Tibial nerve (tissue), 4 donors: ENCODE measurements at places on chromosomes 13 and 19. TPM values are rescaled to one million over a fixed set of nuclear protein-coding genes. Genes with fewer than 3 reads are reported as not detected.

GRIN2D gene
- 0.59 TPM for total RNA-seq

DNA sequence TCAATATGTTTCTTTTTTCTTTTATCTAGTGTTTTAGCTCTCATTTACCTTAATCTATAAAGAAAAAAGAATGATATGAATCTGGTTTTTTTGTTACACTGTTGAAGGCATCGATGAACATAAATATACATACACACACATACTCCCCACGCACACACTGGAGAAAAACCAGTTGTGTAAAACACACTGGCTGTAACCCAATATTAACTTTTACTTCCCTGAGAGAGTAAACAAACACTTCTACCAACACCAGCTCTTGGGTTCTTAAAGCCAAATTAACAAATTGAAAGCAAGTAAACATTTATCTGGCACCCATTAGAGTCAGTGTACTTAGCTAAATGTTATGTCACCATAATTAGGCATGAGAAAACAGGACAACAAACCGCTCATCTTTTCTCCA, 145.7 kb downstream of the ABCC4 start:
- H3K27ac ChIP-seq = no peak overlapping the region
- H3K4me1 ChIP-seq = no peaks in the 10 kb centered on the region
- H3K36me3 ChIP-seq = no peaks in the 10 kb centered on the region
- no peak overlapping the region for H3K4me3 ChIP-seq
- DNase-seq = no peak

DNA sequence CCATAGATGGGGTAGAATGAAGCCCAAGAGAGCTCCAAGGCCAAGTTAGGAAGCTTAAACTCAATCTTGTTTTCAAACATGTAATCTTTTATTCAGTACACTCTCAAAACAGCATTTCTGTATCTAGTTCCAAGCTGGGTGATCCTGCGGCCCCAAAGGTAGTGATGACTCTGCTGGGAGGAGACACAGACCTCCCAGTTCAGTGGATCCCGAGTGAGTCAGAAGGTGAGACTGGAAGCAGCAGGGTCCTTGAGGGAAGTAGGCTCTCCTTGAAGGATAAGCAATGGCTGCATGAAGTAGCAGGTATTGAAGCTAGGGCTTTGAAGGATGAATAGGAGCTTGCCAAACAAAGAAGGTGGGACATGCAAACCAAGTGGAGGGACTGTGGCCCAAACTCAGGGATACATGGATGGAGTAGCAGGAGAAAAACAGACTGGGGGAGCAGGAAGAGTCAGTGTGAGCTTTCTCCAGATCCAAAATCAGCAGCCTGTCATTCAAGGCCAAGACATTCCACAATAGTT, 9.6 kb downstream of the TINCR start:
- H3K4me1 ChIP-seq = no peaks in the 10 kb centered on the region
- no peak overlapping the region for H3K4me3 ChIP-seq
- DNase-seq = no peak

ZNF415 gene
- total RNA-seq = 4.5 TPM

CEACAM4 gene
- 0.60 TPM for total RNA-seq
